ENCODE measurements at places on chromosomes 16 and 17. TPM values are rescaled to one million over a fixed set of nuclear protein-coding genes. Genes with fewer than 3 reads are reported as not detected.

The ZNF423 gene
- not detected for total RNA-seq

The ZNF205 gene
- not detected for total RNA-seq

The NARF gene
- 81.9 TPM for total RNA-seq

The TVP23C gene
- 16.1 TPM for total RNA-seq

The RBFOX1 gene
- total RNA-seq: not detected

The SLFN14 gene
- not detected for total RNA-seq

The PGS1 gene
- total RNA-seq: 55.2 TPM

The CLEC19A gene
- total RNA-seq: not detected

The KCTD19 gene
- not detected for total RNA-seq

The STXBP4 gene
- total RNA-seq: 6.9 TPM

The PRR14 gene
- total RNA-seq: 63.5 TPM

The SCO1 gene
- 33.3 TPM for total RNA-seq

The PSMB10 gene
- 232 TPM for total RNA-seq

The KIF2B gene
- total RNA-seq: not detected

The SOX8 gene
- 0.18 TPM for total RNA-seq

The WSCD1 gene
- total RNA-seq: not detected

The STX4 gene
- total RNA-seq: 106 TPM

The AMFR gene
- total RNA-seq: 118 TPM

The FXR2 gene
- total RNA-seq: 32.4 TPM

The STAT5B gene
- total RNA-seq: 82.6 TPM

The CCL18 gene
- total RNA-seq: not detected

The SOX15 gene
- 0.64 TPM for total RNA-seq

The GRB7 gene
- total RNA-seq: 0.44 TPM

The SLC5A11 gene
- 0.22 TPM for total RNA-seq

The MYH3 gene
- total RNA-seq: 5.8 TPM

The C17orf113 gene
- total RNA-seq: 3.1 TPM

The NSF gene
- 107 TPM for total RNA-seq

The INTS2 gene
- total RNA-seq: 21.8 TPM

The PRCD gene
- total RNA-seq: 5.5 TPM

The KRT36 gene
- total RNA-seq: not detected

The PRAC1 gene
- total RNA-seq: not detected

The ZNF750 gene
- total RNA-seq: not detected

The NTN1 gene
- total RNA-seq: 1.0 TPM

The SDK2 gene
- total RNA-seq: 2.5 TPM

The KCNH6 gene
- total RNA-seq: not detected

The COX10 gene
- 20.8 TPM for total RNA-seq

The ABCA9 gene
- total RNA-seq: 0.10 TPM

The CD68 gene
- 7.2 TPM for total RNA-seq

The RBBP6 gene
- total RNA-seq: 85.3 TPM

The CHST4 gene
- total RNA-seq: not detected

The LGALS3BP gene
- 3.5 TPM for total RNA-seq

The ATP1B2 gene
- not detected for total RNA-seq

The TBC1D3L gene
- 2.5 TPM for total RNA-seq

The MYH2 gene
- not detected for total RNA-seq

The CACNG3 gene
- total RNA-seq: not detected

The TLCD2 gene
- total RNA-seq: 0.04 TPM

The TEKT5 gene
- total RNA-seq: not detected

The PTX4 gene
- not detected for total RNA-seq

The SRSF2 gene
- total RNA-seq: 367 TPM

The SHISA6 gene
- total RNA-seq: not detected

The UBN1 gene
- 33.4 TPM for total RNA-seq

The ABCC6 gene
- total RNA-seq: not detected

The KRT25 gene
- total RNA-seq: not detected

The PERCC1 gene
- 0.24 TPM for total RNA-seq

The CACNB1 gene
- total RNA-seq: 5.7 TPM

The NOTUM gene
- 0.22 TPM for total RNA-seq

The PHB1 gene
- total RNA-seq: 184 TPM

Measured in activated B cell treated with CpG ODN at 0.5 μM for 24 hours (primary cell).